ENCODE measurements at places on chromosomes 6 and 20.

DNA sequence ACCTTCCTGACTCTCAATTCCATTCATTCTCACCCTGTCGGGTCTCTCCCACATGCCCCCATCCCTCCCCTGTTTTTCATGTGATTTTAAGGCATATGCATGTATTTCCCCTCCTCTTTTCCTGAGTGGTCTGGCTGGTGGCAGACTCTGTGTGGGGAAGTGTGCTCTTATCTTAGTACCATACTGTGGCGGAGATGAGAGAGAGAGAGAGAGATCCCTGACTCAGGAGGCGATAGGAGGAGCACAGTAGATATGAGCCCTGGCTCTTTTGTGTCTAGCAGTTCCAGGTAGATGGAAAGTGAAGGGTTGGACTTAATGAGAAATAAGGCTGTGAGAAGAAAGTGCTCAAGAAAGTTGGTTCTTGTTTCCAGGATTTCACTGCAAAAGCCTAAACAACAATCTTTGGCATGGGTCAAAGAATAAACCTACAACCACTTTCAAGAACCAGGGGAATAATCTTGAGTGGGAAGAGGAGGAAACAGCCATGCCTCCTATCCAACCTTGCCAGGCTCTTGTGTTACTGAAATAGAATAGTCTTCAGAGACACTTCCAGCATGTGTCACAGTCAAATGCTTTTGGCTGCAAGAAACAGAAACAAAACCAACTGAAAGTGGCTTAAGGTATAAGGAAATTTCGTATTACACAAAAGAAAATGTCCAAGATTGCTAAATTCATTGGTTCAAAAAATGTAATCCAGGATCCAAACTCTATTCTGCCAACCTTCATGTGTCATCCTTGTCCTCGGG is 123.8 kb upstream of the MYLIP start:
- no peak for DNase-seq

DNA sequence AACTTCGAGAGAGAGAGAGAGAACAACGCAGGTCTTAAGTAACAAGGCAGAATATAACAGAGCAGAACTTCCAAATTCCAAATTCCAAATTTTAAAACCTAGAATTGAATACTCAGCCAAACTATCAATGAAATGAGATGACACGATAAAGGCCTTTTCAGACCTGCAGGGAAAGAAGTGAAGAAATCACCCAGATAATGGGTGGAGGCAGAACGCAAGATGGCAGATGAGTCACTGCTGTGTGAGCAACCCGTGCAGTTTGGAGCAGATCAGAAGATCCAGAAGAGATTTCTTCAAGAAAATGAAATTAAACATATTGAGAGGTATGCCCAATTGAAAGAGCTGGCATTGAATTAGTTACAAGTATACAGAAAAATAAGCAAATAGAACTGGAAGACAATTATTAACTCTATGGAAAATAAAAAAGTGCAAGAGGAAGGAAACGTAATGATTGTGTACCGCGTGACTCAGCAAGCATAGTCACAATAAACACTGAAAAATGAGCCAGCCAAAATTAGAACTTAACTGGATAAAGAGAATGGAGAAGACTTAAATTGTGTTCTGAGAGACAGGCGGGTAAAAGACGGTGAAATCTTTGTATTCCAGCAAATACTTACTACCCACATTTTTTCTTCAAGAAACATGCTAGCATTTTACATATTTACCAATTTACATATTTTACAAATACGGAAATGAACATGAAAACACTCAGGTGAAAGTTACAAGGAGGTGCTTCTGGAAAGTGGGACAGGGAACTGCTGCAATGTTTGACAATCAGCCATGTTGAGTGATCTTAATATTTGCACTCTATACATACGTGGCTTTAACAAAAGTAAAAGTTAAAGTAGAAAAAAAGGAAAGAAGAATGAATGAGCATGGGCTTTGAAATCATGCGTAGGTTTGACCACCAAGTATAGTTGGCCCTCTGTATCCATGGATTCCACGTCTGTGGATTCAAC is 87.9 kb upstream of the CDYL start:
- no peak for DNase-seq

- no peak for DNase-seq
These were observed 10.2 kb downstream of the ACSS1 start for GRCh38 chr20:25047766-25048165.

- DNase-seq, result no peak
These were observed 47.8 kb downstream of the ELOVL5 start for GRCh38 chr6:53300656-53301551.

All from activated T-helper 9 cell treated with anti-CD3 and anti-CD28 coated beads, Interleukin-2, amount 50 U/mL, for 16 hours (primary cell).